Stimulated activated CD8-positive, alpha-beta memory T cell treated with anti-CD3 and anti-CD28 coated beads, Interleukin-12 subunit alpha, Interleukin-12 subunit beta, amount 100 ng/mL, for 1 hour (primary cell): ENCODE measurements at places on chromosomes 3 and 15.

DNA sequence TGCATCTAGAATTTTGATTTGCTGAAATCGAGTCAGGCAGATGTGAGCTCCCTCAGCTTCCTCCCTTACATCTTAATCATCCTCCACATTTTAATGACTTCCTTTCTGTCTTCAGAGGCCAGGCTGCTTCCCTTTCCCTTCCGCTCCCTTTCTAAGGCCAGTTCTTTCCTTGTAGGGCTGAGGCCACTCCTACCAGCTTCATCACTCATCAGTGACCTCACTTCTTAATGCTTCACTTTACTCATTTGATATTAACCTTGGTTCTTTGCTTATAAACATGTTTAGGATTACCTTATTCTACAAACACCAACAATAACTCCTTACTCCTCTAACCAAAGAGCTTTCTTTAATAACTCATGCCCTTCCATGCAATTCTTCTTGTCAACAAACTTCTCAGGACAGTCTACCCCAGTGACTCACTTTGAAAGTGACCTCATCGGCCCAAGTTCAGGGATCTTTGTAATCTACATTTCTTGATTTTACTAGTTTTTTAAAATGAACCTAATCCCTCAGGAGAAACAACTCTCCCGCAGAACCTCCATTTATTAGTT is 23.9 kb downstream of the ILDR1 start:
- DNase-seq: no peak

GRCh38 chr15:39594446-39595337 is 13.8 kb downstream of the THBS1 start:
- DNase-seq: no peak

- no peak for DNase-seq
Observed at GRCh38 chr3:46981932-46982471, 2.5 kb downstream of the NBEAL2 start.

- peak; percentile 7 for DNase-seq
Observed at GRCh38 chr3:197847866-197848401, 56.9 kb downstream of the LRCH3 start.

DNA sequence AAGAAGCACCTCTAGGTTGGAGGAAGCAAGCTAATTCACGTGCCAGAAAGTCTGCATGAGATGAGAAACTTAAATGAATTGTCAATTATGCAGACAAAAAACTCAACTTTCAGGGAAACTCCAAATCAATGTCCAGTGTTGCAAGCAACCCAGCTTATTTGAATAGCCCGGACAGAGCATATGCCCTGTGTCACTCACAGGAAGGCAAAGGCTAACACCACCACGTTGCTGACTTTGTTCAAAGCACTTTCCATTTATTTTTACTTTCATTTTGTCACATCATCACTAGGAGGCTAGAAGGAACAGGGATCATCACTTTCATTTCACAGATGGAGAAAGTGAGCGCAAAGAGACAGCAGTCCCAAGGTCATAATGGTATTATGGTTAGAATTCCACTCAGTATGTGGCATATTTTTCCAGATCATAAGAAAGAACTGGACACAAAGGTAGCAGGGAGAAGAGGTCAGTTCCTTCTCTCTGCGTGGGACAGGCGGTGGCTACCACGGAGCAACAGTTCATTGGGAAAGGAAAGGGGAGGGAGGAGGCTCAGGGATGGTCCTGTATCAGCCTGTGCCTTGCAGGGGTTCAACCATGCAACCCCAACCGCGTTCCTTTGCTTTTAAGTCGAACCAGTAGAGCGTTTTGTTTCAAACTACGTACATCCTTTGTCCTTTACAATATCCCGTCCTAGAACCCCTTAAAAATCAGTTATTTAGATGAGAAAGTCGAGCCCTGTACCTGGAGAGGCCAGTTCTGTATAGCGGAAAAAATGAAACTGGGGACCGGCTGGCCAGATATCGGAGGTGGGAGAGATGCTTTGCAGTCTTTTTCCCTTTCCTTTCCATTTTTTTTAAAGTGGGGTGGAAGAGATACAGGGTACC is 1.1 kb downstream of the HEG1 start:
- DNase-seq: no peak
